ENCODE measurements at places on chromosomes 2 and 18.

GRCh38 chr2:112055730-112056625 is 909 bp downstream of the TMEM87B start:
- peak; percentile 54 for DNase-seq

DNA sequence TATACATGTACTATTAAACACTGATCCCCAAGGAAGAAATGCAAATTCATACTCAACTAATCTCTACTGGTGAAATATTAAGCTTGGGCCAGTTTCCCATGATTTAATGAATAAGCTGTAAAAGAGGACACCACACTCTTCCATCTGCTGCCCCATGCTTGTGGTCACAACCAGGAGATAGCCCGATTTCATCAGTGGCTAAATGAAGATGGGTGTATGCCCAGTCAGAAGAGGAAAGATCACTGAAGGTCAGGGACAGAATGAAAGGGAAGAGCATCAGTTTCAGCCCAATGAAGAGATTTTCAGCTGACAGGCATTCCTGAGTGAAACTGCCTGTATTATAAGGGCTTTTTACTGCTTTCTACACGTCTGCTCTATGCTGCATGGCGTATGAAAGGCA is 103.5 kb downstream of the KCNS3 start:
- DNase-seq: no peak

DNA sequence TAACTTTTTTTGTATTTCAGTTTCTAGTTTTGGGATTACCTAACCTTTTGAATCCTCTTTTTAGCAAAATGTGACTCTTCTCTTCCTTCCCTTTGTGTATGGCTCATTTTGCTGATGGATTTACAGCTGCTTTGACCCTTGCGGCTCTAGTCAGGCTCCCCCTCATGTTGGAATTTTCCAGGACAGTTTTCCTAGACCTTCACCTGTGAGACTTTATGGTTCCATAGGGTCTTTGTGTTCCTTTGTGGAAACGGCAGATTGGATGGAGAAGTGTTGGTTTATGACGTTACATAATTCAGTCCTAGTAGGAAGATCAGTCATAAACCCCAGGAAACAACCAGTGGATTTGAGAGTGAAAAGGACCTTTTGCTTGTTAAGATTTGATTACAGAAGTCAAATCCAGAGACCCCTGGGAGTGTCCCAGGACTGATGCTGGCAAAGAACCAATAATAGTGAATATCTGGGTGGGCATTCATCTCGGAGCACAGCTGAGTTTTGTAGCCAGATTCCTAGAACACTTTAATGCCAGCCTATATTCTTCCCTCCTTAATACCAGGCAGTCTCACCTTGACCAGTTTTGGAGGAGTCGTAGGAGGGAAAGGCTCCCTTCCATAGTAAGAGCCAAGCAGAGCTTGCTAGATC is 42.7 kb downstream of the SOCS6 start:
- no peak for DNase-seq

DNA sequence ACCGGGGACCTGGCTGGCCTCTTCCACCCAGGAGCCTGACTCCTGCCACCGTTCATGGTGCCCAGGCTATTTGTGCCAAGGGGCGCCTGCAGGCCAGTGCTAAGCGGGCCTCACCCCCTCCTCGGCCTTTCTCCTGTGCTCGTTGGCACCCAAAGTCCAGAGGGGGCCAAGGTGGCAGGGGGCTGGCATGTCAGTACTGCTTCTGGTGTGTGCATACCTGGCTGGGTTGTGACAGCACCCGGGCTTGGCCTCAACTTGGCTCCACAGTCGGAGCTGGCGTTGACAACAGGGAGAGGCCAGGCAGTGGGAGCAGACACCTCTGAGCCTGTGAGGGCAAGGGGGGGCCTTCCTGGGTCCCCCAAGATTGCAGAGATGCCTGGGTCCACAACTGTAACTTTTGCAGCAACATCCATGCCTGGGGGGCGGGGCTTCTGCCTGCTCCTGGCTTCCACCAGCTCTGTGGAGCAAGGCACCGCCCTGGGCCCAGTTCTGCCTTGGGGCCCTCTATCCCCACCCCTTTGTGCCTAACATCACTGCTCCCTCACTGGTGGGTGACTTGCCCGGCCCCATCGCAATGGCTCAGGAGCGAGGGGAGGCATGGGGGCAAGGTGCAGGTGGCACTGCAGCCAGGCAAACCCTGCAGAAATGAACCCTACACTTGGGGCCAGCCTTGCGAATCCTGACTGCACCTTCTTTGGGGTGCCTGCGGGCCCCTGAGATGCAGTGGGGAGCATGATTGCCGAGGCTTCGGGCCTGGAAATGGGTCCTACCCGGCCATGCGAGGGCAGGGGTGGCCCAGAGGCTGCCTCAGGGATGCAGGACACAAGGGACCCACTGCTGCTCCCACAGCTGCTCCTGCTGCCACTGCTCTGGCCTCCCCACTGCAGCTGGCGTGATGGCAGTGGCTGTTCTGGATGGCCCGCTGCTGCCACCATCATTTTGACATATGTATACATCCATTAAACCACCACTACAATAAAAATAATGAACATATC is 35.9 kb downstream of the PTPN4 start:
- no peak for DNase-seq

DNA sequence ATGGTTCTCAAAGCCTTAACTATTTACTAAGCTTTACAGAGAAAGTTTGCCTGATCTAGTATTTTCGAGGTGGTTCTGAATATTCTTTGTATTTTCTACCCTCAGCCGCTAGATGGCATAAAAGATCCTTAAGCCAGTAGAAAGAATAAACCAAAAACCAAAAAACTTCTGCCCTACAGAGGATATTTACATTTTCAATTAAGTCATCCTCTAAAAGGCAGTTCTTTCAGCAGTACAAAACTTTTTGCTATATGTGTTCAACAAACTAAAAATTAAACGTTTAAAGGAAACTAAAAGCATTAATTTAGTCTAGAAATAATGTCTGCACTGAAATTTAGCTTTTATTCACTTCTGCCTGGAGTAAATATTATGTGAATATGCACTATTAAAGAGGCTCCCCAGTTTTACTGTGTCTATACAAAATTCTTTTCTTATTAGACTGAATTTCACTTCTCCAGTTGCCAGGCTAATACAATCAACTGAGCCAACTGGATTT is 297.5 kb downstream of the PIEZO2 start:
- no peak for DNase-seq

DNA sequence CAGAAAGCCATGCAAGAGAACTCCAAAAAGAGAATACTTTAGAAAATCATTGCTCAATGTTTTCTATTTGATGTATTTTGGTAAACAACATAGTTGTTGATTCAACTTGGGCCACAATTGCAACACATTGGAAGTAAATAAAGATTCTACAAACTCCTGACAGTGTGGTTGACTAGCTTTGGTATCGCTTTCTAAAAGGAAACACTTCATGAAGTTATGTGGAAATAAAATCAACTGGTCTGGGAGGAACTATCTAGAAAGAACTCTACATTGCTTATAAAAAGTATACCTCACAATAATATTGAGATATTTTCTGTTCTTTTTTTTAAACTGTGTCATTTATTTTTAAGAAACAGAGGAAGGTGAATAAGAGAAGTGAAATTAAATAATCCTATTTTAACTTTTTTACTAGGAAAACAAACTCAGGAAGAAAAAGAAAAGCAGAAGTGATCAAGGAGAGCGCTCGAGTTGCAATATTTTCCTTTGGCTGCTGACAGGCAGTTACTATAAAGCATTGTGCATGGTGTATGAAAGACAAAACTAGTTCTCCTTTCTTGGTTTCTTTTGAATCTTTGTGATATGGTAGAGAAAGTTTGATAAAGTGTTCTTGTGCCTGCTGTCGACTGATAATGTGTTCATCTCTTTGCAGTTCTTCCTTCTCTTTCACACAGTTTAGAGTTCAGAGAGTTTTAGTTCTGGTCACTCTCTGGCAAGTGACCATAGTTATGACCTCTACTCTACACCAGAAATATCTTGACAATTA is 3.0 kb downstream of the DHRS9 start:
- DNase-seq: no peak

DNA sequence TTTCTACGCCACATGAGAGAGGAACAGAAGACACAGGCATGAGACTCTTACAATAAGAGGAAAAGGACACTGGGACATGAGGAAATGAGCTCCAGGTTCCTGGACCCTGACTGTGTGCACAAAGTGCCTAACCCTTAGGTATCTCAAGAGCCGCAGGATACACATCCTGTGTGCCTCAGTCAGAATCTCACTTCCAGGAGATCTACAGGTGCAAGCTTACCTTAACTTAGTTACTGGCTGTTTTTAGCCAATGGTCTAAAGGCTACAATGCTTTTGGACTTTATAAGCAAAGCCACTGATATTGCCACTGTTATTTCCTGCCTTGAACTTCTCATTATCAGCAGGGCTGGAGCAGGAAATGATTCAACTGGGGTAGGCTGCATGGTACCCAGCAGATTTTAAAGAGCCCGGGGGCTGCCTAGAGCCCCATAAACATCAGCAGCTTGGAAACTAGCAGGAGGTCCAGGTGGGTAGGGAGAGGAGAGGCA is 254.4 kb downstream of the ZNF521 start:
- no peak for DNase-seq

GRCh38 chr2:220891405-220891804 is 680.7 kb downstream of the EPHA4 start:
- no peak for DNase-seq

DNA sequence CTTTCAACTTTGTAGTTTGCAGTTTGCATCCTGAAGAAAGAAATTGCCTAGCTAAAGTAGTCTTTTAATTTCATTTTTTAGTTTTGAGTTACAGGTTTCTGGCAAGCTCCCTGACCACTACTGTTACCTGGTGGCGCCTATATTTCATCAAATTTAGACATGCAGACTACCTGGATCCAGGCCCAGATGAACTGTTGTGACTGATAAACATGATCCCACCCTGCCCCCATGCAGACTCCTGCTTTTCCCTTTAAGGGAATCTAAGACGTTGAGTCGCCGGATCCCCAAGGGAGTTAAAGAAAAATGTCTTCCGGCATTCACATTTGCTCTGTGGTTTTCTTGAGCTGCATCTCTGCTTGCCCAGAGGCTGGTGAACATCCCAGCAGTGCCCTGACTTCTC is 22.2 kb downstream of the METAP1D start:
- DNase-seq: no peak

GRCh38 chr2:165054652-165055051 is 99.3 kb upstream of the SLC38A11 start:
- peak; percentile 10 for DNase-seq

- no peak for DNase-seq
Observed at GRCh38 chr2:19225931-19226330, 132.5 kb downstream of the OSR1 start.

GRCh38 chr2:141109633-141110032 is 1021.2 kb downstream of the LRP1B start:
- no peak for DNase-seq

DNA sequence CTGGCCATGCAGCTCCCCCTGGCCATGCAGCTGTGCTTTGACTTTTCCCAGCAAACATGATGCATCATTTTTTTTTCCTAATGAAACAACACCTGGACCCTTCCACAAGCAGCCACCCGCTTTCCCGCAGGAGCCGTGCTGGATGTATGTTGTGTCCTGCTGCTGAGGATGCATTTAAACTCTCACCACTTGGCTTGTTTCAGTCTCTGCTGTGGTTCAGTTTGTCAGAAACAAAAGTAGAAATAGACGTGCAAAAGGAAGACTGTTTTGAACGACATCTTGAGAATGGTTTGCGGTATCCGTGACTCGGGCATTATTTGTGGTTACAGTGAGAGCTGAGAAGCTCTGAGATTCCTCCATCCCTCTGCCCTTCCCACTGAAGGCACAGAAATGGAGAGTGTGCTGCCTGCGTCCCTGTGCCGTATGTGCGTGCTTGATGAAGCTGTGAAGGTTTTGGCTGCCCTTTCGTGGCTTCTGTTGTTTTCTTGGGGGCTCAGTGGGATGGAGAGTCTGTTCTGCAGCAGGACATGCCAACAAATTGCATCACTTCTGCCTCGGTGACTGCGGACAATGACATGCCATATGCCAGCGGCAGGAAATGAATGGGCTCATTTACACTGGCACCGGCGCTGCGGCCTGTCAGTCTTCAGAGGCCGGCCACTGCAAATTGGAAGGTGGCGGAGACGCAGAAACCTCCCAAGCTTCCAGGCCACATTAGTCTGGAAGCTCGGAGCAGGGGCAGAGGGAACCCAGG is 417.7 kb upstream of the SALL3 start:
- no peak for DNase-seq

DNA sequence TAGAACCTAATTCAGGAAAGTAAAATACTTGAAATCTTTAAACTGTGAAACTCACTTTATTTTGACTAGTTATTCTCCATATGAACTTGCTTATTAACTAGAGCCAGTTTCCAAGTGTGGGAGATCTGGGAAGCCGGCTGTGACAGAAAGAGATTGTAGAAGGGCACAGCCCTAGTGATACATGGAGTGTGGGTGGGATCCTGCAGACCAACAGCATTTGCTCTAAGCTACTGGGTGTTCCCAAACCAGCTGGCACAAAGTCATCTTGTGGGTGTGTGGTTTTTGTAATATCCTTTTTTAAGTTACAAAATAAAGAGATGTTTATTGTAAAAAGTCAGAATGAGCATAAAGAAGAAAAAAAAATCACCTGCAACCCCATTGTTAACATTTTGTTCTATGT is 3.4 kb downstream of the DUSP19 start:
- no peak for DNase-seq
